Activated T-helper 2 cell treated with anti-CD3 and anti-CD28 coated beads, Interferon-gamma antibody, Interleukin-2, Interleukin-4, amounts not matched to agents 10 μg/mL and 5 μg/mL and 100 μg/mL, durations not matched to agents 14 hours and 24 hours and 36 hours (primary cell): ENCODE measurements at places on chromosomes 3 and 15.
A peak's percentile ranks its signal among the peaks of the same experiment; 100 is the strongest.

DNA sequence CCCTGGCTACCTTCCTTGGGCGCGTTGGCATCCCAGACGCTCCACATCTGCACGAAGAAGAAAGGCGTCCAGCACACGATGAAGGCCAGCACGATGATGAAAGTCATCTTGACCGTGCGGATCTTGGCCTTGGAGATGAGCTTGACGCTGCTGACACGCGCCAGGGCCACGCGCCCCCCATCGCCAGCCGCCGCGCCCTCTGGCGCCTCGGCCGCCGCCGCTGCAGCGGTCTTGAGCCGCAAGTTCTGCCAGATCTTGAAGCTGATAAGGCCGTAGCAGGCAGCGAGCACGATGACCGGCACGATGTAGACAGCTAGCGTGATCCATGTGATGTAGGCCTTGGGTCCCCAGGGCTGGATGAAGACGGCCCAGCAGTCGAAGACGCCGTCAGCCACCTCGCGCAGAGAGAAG, 2.2 kb downstream of the OXTR start:
- no peak for DNase-seq

GRCh38 chr3:134709561-134710312, 58.9 kb upstream of the KY start:
- DNase-seq, result no peak

- peak; percentile 34 for DNase-seq
Observed at GRCh38 chr3:47578119-47578632, 489 bp downstream of the CSPG5 start.

DNA sequence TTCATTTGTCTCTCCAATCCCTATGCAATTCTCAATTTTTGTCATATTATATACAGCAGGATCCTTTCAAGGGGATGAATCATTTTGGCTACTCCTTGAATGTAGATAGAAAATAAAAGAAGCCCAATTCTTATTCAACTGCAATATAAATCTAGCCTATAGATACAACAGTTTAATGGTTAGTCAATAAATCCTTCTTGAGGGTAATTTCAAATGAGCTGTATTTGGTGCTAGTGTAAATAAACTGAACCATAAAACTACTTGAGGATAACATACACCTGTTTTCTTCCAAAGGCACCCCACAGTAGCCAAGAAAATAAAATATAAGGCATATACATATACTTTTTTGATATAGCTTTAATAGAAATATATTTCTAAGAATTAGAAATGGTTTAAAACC, 830.3 kb downstream of the ROBO1 start:
- DNase-seq, result no peak

DNA sequence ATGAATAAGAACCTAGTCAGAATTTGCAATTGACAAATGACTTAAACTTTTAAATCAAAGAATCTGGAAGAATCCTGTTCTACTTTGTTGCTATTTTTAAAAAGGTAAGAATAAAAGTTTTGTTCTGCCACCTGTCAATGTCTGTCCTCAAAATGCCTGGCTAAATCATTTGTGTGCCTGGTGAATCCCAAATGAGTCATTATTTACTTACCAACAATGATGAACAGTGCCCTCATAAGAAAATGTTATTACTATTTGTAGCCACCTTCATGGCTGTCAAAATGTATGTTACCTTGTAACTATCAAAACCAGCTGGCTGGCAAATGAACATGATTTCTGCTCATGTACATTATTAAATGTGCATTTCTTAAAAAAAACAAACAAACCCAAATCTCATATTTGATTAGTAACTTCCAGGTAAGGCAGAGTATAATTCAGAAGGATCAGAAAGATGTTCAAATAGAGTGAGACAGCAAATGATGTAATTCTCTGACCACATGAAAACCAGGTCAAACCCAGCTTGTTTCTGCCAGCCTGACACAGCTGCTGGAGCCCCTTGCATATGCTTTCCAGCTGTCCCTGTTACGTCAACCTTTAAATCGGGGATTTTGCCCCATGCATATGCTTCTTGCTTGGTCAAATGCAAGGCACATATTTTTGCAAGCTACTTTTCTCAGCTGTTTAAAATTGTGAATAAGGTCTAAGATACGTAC, 137.9 kb downstream of the SSR3 start:
- no peak for DNase-seq

DNA sequence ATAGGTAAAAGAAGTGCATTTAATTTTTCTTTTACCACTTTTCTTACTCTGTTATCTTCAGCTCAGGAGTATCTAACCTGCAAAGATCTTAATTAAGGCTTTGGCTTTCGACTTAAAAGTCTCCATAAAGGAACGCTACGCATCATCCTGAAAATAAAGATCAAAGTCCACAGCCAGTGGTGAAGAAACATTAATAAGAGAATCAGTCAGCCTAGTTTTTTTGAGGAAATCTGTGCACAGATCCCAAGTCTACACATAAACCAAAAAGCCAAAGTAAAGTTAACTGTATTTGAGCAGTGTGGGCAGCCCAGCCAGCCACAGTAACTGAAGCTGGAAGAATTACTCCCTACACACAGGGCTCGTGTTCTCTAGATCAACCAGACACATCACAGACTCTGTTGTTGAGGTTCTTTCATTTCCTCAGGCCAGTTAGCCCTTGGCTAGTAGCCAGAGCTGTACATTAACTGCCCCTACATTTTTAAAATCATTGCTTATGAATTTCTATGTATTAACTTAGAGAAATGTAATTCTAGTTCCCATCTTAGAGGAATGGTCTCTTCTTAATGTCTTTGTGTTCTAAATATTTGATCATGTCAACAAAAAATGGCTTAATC, 6.9 kb downstream of the LRRC2 start:
- DNase-seq, result no peak

- no peak for DNase-seq
Observed at GRCh38 chr3:169348929-169349621, 314.4 kb downstream of the MECOM start.

GRCh38 chr15:53404930-53405493, 354.5 kb downstream of the WDR72 start:
- no peak for DNase-seq

GRCh38 chr3:117019082-117019713, 309.6 kb downstream of the TUSC7 start:
- peak; percentile 16 for DNase-seq

DNA sequence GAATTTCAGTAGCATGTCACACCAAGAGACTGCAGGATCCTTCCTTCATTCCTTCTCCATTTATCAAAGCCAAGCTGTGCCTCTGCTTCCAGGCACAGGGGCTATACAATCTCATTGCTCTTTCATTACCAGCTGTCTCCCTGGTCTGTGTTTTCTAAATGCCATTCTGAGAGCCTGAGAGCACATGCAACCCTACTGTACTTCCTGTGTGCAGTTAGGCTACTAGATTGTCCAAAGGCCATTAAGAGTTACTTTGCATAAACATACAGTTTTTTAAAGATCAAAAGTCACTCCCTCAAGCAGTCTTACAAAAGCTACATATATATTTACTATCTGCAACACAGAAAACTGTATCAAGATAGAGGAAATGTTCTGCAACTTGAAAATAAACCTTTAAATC, 110.1 kb downstream of the CFAP44 start:
- DNase-seq, result no peak

GRCh38 chr3:25292595-25292994, 135.5 kb upstream of the RARB start:
- DNase-seq, result no peak

DNA sequence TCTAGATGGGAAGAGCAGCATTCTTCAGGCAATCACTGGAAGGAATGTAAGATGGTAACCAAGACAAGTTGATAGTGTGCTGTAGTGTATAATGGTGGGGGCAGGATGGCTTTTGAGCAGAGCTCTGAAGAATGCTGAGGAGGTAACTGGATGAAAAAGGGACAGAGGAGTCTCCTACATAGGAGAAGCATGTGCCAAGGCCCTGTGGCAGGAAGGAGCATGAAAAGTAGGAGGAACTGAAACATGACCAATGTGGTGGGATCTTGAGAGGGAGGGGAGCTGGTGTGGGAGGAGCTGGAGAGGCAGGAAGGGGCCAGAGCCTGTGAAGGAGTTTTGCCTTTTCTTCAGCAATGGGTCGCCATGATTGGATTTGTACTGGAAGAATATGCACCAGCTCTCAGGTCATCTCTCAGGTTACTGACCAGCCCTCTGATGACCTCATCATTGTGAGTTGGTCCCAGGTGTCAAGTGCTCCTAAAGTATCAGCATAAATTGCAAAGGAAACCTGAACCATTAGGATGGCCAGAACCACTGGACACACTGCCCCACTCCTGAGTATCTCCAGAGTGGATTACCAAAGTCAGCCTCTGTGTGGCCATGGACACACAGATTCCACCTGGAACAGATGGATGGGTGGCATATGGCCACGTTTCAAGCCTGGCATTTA, 38.6 kb downstream of the FSD2 start:
- no peak for DNase-seq

GRCh38 chr3:134388788-134389485, 14.7 kb upstream of the AMOTL2 start:
- DNase-seq, result no peak

- no peak for DNase-seq
Observed at GRCh38 chr15:44763848-44764247, 27.5 kb downstream of the TRIM69 start.

DNA sequence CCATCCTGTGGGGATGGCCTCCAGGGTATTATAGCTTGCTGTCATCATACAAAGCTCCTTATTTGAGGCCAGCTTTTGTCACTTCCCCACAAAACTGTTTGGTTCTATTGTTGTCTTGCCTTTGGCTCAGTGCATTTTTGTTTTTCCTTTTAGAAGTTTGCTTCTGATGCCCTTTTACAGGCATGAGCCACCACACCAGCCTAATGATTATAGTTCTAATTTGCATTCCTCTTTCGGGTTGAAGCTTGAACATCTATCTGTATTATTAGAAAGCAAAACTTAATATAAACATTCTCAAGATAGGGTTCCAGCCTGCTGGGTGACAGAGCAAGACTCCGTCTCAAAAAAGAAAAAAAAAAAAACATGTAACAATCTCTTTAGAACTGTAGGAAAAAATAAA, 39.8 kb downstream of the SMARCC1 start:
- no peak for DNase-seq

DNA sequence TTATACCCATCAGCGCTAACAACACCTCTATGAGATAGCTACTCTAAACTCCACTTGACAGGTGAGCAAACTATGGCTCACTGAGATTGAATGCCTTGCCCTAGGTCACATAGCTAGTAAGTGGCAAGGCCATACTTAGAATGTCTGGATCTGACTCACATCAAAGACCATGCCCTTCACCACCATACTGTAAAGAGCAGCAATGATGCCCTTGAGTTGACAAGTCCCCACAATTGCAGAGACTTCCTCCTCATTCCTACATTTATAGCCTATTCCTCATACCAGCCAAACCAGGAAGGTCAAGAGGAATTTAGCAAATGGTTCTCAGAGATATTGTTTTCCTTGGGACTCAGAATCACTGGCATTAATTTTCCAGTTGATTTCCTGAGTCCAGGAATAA, 157.8 kb upstream of the SNTN start:
- DNase-seq, result no peak

DNA sequence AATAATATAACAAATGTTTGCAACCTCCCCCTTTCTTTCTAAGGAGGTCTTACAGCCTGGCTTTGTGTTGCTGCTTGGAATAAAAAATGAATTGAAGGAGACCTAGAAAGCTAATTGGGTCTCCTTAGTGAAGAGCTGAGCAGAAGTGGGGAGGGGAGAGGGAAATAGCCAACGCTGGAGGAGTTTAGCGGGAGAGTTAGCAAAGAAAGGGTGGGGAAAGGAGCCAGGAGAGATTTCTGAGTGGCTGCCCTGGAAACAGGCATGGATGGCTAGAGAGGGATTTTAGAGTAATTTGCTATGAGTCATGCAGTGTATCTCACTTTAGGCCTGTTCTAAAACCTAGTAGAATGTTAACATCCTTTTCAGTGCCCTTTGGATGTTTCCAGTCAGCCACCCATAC, 45.2 kb upstream of the PFN2 start:
- no peak for DNase-seq

- no peak for DNase-seq
Observed at GRCh38 chr3:188361888-188362287, 207.9 kb downstream of the LPP start.

GRCh38 chr3:111473550-111473949, 68.4 kb upstream of the CD96 start:
- no peak for DNase-seq

DNA sequence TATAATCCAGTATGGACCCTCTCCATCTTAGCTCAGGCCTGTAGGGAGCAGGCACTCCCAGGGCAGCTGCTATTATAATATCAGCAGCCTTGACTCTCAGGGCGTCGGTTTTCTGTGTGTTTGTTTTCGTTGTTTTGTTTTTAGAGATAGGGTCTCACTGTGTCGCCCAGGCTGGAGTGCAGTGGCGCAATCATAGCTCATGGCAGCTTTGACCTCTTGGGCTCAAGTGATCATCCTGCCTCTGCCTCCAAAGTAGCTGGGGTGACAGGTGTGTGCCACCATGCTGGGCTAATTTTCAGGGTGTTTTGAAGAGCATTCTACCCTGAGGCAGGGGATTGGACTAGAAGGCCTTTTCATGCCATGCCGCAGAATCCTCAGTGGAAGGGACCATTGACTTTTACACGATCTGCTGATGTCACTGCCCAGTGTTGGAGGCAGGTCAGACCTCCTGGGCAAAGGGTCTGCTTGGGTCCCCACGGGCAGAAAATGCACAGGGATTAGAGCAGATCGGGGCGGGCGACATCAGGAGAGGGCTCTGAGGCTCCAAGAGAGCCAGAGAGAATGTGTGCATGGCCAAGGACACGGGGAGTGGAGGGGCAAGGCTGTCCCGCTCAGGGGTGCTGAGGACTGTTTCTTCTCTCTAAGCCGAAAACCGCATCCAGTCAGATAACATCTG, 7.8 kb downstream of the MELTF start:
- DNase-seq, result no peak

DNA sequence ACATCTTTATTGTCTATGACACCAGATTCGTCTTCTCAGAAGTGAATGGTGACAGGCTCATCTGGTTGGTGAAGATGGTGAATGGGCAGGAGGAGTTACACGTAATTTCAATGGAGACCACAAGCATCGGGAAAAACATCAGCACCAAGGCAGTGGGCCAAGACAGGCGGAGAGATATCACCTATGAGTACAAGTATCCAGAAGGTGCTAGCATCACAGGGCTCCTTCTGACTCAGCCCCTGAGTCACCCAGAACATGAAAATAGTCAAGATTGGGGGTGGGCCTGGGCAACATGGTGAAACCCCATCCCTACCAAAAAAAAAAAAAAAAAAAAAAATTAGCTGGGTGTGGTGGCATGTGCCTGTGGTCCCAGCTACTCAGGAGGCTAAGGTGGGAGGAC, 32.6 kb downstream of the TGM4 start:
- DNase-seq, result no peak

- no peak for DNase-seq
Observed at GRCh38 chr3:14773691-14774128, 45.1 kb upstream of the FGD5 start.

- DNase-seq, result no peak
Observed at GRCh38 chr3:48621461-48621869, at the start of gene TMEM89. TSS of gene TMEM89 (minus strand) at chr3:48621769. CDS start at chr3:48621756, 13 bp downstream.
